ENCODE measurements at places on chromosomes 6 and 20.

DNA sequence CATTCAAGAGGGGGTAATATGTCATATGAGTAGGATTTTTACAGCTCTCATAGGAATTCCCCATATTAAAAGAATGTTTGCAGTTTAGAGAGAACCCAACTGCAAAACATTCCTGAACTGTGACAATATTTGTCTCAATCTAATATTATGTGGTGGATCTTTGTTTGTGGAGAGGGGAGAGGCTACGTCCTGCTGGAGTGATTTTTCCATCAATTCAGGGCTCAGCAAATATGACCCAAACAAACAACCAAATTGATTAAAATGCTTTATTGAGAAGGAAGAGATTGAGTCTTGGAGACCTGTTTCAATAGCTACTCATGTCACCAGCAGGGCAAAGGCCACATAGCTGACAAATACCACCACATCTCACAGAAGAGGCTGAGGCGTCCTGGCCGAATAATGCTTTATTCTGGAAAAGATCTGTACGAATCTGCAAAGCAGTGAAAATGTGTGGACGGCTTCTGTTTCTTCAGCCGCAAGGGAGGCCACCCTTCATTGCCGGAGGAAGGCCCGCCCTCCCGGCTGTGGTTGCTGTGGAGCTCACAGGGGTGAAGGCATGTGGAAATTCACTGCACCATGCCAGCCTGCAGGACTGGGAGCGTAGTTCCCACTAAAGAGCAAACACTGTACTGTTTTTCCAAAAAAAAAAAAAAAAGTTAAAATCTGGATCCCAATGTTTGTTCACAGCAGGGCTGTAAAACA is 89.7 kb upstream of the QKI start:
- DNase-seq = no peak

DNA sequence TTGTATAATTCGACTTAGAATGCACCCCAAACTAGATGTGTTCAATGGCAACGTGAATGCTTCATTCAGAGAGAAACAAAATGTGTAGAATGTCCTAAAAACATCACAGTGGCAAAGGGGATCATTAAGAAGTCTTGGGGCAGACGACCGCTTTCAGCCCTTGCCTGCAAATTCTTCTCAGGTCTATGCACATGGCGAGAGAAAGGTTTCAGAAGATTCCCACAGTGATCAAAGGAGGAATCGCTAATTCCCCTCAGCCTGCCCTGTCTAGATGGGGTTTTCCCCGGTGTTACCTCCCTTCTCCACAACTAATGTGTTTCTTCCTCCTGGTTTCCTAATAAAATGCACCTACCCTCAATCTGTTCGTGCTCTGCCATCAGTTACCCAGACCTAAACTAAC is 13.3 kb upstream of the NHSL1 start:
- no peak for DNase-seq

GRCh38 chr20:48823960-48824498 is 3.8 kb downstream of the PREX1 start:
- DNase-seq = no peak

DNA sequence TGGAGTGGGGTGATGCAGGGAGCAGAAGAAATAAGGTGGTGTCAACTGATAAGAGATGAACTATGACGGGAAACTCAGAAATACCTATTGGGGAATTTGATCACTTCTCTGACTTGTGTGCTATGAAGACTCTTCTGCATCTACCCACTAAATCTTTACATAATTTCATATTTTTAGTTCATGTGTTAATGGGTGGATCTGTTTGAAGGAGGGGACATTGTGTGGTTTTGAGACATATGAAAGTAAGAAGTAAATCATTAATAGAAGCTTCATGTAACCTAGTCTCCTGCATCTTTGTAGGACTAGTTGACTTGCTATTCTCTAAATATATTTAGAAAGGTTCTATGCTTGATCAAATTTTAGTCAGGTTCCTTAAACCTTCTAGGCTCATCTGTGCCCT is 86.6 kb upstream of the MEI4 start:
- no peak for DNase-seq

DNA sequence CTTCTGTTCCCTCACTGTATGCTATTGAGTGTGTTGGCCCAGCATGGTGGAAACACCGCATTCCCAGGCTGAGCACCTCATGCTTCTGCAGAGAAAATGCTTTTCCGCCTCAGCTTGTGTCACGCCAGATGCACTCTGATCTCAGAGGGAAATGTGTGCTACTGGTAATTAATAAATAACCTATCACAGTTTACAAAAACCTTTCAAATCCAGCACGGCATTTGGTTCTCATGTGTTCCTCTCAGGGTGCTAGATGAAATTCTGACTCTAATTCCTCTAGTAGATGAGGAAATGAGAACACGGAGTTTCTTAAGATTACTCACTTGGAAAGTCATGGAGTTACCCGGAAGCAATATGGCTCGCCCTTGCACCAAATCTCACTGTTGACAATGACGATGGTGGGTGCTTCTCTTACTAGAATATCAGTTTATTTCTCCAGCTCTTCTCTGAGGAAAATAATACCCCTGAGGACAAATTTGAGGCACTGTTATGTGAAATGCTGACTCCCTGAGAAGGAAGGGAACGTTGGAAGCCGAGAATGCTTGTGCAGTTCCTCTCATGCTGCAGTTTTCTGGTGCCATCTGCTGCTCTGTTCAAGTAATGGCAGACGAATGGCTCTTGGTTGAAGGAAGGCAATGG is 116.6 kb downstream of the RNF144B start:
- DNase-seq = peak; percentile 45

GRCh38 chr6:91042656-91043055 is 455.8 kb upstream of the MAP3K7 start:
- DNase-seq = no peak

DNA sequence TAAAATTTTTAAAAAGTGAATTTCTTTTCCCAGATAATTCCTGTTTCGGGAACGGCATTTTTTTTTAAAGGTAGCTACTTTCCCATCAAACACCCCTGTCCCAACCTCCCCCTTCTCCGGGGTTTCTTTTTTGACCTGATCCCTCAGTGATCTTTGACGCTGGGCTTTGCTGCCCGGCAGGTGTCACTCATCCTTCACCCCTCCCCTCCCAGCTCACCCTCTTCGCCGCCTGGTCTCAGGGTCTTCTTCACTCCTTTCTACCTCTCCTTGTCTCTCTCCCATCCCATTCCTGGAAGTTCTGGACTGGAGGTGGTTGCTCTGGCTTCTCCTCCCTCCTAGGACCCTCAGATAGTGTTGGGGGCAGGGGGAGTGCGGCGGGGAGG is 329 bp upstream of the GPR6 start:
- DNase-seq = no peak

DNA sequence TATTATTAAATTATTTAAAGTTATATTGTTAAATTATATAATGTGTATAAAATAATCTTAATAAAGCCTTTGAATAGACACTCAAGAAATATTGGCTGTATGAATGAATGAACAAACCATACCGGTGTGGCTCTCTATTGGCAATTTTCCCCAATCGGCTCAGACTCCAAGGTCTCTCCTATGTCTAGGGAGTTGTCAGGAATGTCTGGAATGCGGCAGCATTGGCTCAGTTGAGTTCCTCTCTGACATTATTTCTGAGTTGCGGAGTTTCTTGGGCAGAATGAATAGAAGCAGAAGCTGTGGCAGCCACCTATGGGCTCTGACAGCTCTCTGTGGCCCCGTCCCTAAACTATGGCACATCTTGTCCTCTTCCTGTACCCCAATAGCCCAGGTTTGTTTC is 111.0 kb downstream of the SOBP start:
- no peak for DNase-seq

DNA sequence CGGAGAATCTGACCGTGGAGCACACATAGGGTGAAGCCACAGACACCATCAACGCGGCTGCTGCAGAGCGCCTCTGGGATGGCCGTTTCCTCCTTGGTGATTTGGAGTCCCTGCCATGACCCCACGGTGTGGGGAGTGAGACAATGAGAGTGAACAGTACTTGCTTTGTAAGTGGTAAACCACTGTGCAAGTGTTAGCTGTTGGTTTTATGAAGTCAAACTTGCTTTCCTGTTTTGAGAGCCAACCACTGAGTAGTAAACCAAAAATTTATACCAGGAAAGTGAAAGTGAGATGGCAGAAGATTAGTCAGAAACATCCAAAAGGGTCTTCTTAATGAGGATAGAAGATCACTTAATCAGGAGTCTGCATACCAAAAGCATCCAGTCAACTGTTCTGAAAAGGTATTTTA is 160.7 kb downstream of the FOXC1 start:
- no peak for DNase-seq

- no peak for DNase-seq
These were observed 21.1 kb downstream of the PDRG1 start for GRCh38 chr20:31930779-31931178.

- DNase-seq = no peak
These were observed 15.3 kb downstream of the TTI1 start for GRCh38 chr20:38017959-38018358.

DNA sequence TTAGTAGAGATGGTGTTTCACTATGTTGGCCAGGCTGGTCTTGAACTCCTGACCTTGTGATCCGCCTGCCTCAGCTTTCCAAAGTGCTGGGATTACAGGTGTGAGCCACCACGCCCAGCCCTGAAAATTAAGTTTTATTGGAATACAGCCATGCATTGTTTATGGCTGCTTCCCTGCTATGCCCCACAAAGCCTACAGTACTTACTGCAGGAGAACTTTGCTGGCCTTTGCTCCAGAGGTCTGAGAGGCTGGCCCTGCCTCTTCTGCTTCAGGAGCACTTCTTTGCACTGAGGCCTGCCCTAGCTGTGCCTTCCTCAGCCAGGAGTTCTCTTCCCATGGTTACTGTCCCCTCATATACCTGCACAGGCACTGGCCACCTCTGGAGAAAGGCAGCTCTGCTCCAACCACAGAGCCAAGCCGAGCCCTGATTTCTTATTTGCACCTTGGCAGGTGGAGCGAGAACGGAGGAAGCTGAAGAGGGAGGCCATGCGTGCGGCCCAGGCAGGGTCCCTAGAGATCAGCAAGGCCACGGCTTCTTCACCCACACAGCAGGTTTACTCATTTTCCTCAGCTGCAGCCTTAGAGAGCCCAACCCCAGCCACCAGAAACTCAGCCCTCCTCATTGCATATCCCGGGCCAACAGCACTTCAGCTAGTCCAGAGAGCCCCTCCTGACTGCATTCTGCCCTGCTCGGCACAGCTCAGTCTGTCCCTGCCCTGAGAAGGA is 20.8 kb downstream of the C20orf173 start:
- DNase-seq = peak; percentile 21

- no peak for DNase-seq
These were observed 23.7 kb downstream of the SERPINB1 start for GRCh38 chr6:2817903-2818443.
